ENCODE measurements at places on chromosomes 2 and 18.

DNA sequence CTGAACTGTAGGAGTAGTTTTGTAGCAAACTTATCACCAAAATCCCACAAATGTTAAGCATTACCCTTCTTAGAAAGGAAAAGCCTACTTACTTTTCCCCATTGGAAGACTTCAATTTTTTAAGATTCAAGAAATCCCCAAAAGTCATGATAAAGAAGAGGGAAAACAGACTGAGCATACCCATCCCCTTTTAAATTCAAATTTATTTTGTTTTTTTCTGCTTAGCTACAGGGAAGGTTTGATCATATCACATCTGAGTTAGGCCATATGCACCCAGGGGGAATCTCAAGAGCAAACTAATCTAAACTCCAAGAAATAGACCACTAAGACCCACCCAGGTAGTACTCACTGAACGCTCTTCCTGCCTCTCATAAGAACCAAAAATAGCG lies 174.6 kb downstream of the TGIF1 start:
- no peak for DNase-seq

GRCh38 chr18:75164479-75164878 lies 44.5 kb downstream of the PTGR3 start:
- no peak for DNase-seq

- no peak for DNase-seq
Measured at GRCh38 chr2:119005051-119005450, 63.1 kb downstream of the MARCO start.

GRCh38 chr2:105917688-105918087 lies 173.0 kb downstream of the NCK2 start:
- DNase-seq: no peak

GRCh38 chr2:68828887-68829708 lies 42.1 kb downstream of the BMP10 start:
- peak; percentile 6 for DNase-seq

GRCh38 chr2:193793914-193794313 lies 1599.2 kb upstream of the TMEFF2 start:
- DNase-seq: no peak

- no peak for DNase-seq
Measured at GRCh38 chr2:129192841-129193253, 786.6 kb upstream of the RAB6C start.

GRCh38 chr2:8231902-8232301 lies 450.0 kb upstream of the ID2 start:
- DNase-seq: no peak

DNA sequence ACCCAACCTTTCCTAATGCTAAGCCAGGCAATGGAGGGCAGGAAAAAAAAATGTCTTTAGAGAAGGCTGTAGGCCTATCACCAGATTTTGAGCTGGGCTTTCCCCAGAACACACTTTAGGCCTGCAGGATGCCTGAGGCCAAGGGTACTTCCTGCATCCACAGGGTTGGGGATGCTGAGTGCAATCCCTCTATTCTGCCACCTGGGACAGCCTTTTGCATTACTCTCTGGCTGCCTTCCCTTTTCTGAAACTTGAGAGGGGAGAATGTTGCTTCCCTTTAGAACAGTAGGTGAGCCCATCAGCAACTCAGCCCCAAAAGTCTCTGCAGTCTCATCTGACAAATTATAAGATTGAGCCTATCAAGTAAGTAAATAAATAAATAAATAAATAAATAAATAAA lies 195.2 kb downstream of the SLC8A1 start:
- DNase-seq: no peak

- no peak for DNase-seq
Measured at GRCh38 chr2:19746611-19747309, 155.0 kb downstream of the TTC32 start.

DNA sequence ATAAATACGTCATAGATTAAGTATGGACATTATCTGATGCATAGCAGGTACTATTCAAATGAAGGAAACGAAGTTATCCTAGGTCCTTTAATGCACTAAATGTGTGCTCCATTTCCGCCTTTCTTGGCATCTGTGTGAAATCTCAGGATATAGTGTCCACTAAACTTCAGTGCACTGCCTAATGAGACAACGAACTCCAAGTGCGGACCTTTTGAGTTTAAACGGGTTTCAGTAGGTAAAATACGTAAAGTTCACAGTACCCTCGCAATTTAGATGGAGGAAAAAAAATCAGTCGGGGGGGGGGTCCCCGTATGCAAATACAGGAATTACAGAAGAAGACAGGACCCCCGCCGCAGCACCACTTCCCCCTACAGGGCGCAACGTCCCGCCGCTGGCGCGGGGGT lies 729 bp upstream of the REL start:
- DNase-seq: no peak

- no peak for DNase-seq
Measured at GRCh38 chr2:24517247-24517646, 26.2 kb downstream of the NCOA1 start.

DNA sequence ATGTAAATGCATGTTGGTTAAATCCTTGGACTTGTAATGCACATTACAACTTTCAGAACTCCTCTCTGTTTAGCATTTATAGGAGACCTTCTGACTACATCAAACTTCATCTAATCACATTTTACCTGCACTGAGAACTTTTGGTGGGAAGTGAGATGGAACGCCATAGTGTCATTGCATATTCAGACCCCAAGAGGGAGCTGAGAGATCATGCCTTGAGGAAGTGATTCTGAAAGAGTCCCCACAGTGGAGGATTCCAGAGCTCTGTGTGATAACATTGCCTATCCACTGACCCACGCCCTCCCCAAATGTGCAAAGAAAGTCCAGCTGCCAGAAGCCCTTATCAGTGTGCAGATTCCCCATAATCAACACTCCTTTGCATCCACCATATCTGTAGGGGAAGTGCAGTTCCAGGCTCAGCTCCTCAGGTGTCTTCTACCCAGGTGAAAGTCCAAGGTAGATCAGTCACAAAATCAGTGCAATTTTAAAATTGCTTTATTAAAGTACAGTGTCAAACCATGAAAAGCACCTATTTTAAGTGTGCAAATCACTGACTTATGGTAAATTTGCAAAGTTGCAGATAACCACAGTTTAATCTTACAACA lies 212.4 kb downstream of the RPIA start:
- DNase-seq: peak; percentile 31

GRCh38 chr2:654896-655295 lies 22.3 kb downstream of the TMEM18 start:
- DNase-seq: no peak

DNA sequence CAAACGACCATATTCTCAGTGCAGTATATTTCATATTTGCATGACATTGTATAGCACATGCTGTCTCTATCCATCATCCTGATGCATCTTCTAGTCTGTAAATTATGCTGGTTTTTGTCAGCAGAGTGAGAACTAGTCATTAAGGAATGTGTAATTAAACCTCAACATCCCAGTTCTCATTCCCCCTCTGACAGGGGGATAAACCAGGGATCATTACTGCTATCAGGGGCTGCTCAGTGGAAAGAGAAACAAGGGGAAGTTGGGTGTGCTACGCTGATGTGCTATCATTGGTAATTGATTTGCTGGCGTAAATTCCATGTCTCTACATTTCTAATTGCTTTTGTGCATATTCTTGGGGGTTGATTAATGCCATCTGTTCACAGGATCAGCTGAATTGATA lies 7.7 kb downstream of the CNTNAP5 start:
- DNase-seq: no peak

DNA sequence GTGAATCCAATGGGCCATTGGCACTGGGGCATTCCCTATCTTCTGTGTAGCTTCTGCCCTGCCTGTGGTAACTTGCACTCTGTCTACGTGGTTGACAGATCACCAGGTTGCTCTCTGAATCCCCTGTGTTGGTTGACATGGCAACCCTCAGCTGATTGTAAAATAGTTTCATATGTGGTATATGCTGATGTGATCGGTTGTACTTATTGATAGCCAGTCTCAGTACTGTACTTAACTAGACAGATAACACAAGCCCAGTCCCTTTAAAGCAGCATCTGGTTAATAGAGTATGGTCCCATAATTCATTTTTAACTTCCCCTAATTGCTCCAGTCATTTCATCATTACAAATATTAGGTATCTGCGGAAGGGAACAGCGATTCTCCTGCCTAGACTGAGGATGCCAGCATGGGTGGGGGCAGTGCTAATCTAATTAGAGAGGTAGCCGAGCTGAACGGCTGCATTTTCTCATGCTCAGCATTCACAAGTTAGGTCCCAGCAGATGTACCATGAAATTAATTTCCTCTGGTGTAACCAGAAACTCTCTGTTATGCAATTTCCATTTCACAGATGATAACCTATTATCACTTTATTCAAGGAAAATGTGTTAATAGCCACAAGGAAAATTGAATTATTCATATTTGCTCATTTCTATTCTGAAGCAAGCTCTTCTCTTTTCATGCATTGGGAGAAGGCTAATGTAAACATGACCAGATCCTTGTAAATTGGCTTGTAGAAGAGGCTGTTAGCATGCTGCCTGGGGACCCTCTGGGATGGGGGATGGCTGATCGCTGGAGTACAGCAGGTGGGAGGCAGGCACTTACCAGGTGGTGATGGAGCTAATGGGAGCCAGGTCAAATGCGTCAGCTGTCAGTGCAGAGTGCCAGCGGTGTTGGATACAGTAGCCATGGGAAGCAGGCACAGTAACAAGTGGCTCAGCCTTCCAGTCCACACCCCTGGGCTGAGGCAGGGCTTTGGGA lies 608.3 kb downstream of the GALR1 start:
- no peak for DNase-seq

DNA sequence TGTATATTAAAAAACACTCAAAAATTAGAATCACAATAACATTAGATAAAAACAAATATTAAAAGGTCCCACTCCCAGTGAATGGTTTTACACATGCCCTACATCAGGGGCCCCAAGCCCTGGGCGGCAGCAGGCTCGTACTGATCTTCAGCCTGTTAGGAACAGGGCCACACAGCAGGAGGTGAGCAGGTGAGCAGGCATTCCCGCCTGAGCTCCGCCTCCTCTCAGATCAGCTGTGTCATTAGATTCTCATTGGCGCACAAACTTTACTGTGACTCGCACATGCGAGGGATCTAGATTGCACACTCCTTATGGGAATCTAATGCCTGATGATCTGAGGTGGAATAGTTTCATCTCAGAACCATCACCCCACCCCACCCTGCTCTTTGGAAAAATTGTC lies 74.2 kb downstream of the MBD2 start:
- DNase-seq: no peak

DNA sequence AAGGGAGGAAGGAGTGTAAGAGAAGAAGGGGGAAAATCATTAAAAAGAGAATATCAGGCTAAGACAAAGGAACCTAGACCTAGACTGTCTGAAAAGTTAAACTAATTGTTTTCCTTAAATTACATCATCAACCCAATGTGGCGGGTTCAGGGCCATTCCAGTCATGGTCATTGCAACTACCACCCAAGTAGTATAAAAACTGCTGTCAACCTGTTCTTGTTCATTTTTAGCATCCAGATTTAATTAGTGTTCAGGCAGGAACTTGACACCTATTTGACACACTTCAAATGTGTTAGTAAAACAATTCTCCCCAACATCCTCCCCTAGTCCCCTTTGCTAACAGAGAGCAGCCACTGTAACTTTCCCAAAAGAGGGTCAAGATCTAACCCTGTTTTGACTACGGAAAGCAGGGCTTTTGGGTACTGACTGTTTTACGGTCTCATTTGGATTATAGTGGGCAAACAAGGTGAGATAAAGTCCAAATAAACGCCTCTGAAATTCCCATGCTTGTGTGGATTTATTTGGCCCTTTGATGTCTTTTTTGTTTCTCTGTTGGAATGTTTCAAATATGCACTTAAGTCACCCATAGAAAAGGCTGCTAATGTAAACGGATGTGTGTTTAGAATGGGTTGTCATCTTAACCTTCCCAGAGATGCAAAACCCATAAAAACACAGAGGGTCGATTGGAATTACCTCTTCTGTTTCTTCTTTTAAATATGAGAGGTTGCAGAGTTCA lies 19.3 kb upstream of the TANC1 start:
- DNase-seq: no peak

- DNase-seq: no peak
Measured at GRCh38 chr2:161138429-161138828, 21.8 kb upstream of the TANK start.

DNA sequence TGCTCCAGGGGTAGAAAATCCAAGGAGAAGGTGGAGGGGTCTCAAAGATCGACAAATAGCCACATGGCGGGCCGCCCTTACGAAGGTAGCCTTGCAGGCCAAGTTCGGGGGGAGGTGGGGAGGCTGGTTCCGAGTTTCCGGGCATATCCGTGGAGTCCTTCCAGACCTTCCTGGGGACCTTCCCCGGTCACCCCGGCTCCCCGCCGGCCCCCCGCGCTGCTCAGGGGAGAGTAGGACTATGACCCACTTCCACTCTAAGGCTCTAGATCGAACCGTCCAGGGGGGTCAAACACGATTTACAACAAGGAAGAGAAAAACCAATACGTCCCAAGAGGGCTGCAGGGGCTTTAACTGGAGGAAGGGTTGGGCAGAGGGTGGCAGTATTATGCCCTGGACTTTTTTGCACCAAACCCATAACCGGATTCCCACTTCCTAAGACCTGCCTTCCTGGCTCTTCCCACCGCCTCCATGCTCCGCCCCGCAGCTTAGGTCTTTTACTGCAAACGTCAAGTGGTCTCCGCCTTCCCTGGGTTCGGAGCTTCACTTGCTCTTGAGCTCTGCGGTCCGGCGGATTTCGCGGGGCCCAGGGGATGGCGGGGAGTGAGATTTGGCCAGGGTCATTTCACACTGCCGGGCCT lies 779 bp upstream of the LYPD6 start:
- DNase-seq: peak; percentile 53

DNA sequence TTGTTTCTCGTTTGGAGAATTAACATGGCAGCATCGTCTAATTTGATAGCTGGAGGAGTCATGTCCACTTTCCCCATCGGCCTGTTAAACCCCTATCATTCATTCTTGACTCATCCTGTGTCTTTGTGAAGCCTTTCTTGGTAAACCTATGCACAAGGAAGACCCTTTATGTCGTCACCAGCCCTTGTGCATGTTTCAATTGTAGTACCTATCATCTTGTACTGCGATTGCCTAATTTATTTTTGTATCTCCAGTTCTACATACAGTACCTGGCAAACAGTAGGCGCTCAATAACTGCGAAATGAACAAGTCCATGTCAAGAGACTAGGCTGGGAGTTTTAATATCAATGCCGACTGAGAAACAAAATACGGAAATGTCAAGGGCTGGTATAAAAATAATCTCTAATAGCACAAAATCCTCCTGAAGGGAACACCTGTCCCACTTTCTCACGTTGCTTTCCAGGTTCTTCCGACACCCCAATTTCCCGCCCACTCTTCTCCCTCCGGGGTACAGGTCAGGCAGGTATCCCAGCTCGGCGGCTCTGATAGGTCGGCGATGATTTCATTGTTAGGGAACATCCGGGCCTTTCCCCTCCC lies 1.3 kb upstream of the PPM1B start:
- no peak for DNase-seq

DNA sequence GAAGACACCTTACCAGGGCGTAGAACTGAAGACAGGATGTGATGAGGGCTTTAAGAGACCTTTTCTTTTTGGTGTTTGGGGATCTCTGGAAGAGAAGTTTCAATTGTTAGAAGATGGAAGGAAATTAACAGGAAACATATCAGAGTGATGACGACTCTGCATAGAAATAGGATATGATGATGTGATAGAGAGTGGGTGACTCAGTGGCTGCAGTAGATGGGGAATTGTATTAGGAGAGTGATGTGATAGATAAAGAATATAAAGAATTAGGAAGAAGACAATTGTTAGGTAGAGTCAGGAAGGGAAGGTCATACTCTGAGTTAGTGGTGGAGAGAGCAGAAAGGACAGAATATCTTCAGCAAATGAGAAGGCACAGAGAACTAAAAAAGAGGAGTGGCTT lies 593.9 kb downstream of the NYAP2 start:
- DNase-seq: no peak

- no peak for DNase-seq
Measured at GRCh38 chr2:63046961-63047320, 3.7 kb upstream of the OTX1 start.

- DNase-seq: no peak
Measured at GRCh38 chr18:33696332-33697162, 118.5 kb downstream of the ASXL3 start.
